Stimulated activated CD4-positive, alpha-beta T cell treated with anti-CD3 and anti-CD28 coated beads, Interleukin-1b, Interleukin-23, amount 100 ng/mL, for 24 hours (primary cell): ENCODE measurements at places on chromosomes 4 and X.

GRCh38 chr4:118396881-118397622, 44.2 kb upstream of the PRSS12 start:
- no peak for DNase-seq

GRCh38 chrX:44203791-44204190, 139.7 kb downstream of the EFHC2 start:
- DNase-seq, result no peak

DNA sequence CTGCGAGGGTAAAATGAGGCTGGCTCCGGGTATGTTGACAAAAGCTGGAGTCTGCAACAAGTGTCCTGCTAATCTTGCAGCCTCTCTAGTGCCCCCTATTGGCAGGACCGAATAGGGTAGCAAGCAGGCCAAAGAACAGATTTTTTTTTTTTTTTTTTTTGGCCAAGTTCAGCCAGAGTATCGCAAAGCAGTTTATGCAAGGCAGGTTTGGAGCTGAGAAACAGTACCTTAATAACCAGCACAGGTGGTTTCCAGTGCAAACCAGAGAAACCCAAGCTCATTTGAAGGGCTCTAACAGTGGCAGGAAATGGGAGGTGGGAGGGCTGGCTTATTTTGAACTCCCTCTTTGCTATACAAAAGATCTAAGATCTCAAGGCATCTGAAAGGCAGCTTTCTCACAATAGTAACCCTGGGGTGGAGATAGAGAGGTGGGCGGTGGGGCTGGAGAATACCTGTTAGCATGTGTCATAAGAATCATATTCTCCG, 38.2 kb upstream of the OCIAD2 start:
- no peak for DNase-seq

GRCh38 chr4:128737098-128737513, 72.4 kb upstream of the JADE1 start:
- no peak for DNase-seq

DNA sequence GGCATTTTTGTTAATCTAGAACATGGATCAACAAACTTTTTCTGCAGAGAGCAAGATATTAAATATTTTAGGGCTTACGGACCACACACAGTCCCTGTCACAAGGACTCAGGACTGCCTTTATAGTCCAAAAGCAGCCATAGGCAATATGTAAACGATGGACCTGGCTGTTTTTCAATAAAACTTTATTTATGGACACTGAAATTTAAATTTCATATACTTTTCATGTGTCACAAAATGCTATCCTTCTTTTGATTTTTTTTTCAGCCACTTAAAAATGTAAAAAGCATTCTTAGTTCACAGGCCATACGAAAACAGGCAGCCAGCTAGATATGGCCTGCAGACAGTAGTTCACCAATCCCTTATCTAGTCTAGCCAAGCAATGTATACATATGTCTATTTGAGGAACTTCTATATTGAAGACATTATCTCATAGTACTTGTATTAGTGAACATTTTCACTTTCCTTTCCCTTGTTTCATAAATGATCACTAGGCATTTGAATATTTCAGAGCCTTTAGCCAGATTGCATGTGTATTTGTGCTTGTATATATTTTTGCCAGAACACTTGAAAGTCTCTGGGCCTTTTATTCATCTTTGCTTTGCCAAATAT, 350.9 kb downstream of the RPA4 start:
- DNase-seq, result no peak

DNA sequence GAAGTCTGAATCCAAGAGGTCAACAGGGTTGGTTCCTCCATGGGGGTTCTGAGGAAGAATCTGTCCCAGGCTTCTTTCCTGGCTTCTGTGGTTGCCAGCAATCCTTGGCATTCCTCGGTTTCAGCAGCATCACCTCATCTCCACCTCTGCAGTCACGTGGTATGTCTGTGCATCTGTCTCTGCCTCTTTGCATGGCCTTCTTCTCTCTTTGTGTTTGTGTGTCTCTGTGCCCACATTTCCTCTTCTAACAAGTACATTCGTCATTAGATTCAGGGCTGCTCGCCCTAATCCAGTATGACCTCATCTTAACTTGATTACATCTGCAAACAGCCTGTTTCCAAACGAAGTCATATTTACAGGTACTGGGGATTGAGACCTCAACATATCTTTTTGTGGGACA, 114.0 kb downstream of the BCOR start:
- DNase-seq, result no peak

DNA sequence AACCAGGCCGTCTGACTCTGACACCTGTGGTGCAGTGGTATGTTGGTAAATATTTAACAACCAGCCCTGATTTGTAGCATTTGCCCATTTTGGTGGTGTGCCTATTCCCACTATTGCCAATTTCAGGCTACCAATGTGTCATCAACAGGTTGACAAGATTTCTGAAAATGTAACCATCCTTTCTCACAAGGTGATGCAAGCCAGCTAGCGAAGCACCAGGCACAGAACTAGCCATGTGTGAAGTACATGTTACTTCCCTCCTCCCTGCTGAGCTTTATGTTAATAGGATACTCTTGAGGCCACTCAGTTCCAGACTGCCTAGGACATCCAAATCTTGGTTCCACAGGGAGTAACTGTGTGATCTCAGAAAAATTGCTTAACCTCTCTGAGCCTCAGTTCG, 7.2 kb upstream of the MAMLD1 start:
- DNase-seq, result no peak

- no peak for DNase-seq
Measured at GRCh38 chr4:30948653-30949052, 228.5 kb downstream of the PCDH7 start.

DNA sequence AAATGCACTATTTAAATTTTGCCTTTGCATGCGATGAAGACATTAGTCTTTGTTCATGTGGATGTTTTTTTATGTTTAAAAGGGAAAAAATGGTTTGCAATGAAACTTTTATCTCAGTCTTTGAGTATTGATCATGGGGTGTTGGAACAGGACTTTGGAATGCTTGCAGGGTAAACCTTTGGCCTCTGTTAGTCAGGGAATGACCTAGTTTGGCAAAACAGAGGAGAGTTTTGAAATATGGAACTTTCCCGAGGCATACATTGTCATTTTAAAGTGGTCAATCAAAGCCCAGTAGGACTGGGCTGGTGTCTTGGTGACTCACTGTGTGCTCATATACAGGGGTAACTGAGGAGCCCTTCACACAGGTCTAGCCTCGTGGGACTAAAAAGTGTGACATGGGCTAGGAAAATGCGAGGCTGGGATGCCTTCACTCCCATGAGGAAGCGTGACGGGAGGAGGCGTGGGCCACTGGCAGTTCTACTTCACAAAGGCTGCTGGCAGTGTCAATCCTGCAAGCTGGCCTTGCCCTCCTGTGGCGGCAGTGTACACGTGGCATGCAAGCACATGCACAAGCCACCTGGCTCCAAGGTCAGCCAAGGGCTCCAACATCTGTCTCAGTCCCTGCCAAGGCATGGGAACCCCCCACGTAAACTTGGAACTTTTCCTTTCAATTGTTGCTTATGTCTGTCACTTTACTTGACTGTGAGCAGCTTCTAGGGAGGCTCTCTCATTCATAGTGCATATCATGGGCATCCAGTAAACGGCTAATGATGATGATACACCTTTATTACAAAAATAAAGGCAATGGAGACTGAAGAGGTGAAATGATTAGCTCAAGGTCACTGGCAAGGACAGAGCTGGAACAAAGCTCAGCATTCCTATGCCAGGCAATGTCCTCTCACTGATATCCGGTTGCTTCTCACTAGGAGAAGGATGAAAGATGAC, 5.2 kb upstream of the F11 start:
- DNase-seq, result no peak

DNA sequence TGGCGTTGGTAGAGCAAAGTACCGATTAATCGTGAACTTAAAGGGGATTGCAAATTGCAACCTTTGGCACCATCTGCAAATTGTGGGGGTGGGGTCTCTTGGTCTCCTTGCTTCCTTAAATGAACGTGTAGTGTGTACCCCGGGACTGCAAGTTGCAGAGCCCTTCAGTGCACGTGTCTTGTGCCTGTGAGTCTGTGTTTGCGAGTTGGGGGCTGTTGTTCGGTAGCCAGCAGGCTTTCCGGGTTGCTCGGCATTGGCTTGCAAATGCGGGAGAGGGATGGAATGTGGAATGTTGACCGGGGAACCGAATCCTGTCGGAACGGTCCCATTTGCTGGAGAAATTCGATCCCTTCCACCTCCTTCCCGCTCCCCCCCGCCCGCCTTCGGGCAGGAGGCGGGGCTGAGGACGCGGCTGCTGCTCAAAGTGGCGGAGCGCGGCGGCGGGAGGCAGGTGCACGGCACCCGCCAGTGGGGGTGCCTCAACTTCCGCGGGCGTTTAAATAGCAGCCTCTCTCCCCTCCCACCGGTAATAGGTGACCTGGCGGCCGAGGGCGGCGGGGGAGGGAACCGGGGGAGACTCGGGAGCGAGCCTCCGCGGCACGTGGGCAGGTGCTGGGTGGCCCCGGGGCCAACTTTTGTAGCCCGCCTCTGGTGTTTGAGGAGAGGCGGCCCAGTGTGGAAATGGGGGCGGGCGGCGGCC, 1.5 kb downstream of the JADE1 start:
- peak; percentile 56 for DNase-seq

- DNase-seq, result no peak
Measured at GRCh38 chrX:46929439-46930261, 17.4 kb downstream of the JADE3 start.

- no peak for DNase-seq
Measured at GRCh38 chr4:53490161-53490956, 100.9 kb downstream of the LNX1 start.

DNA sequence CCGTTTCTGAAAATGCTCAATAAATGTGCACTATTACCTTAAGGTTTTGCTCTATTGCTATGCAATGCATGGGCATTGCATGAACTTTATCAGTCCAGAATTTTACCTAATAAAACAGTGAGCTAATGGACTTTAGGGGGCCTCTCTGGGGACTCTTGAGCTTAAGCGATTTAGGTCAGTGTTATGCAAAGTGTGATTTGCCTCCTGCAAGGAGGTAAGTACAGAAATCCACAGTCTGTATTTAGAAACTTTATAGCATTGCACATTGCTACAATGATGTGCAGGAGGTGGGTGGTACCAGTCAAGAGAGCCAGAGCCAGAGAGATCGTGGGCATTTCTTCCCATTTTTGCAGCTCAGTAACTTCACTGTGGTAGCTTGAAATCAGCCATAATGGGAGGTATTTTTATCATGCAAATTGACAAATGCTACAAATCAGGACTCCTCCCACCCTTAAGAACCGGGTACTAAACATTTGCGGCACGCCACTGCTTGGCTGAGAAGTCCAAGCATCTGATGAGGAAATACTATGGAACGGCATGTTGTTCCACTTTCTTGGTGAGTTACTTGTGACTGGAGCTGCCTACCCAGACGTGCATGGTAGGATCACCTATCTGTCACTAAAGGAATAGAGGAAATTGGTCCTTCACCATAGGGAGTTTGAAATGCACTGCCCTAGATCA, 174.6 kb upstream of the PGRMC2 start:
- no peak for DNase-seq

GRCh38 chr4:153489856-153490558, 23.8 kb downstream of the TMEM131L start:
- DNase-seq, result no peak

GRCh38 chrX:91122151-91122694, 312.4 kb upstream of the PABPC5 start:
- DNase-seq, result no peak

- DNase-seq, result no peak
Measured at GRCh38 chr4:94889946-94890345, 132.2 kb downstream of the BMPR1B start.

GRCh38 chrX:21831496-21831895, 7.9 kb upstream of the MBTPS2 start:
- no peak for DNase-seq

DNA sequence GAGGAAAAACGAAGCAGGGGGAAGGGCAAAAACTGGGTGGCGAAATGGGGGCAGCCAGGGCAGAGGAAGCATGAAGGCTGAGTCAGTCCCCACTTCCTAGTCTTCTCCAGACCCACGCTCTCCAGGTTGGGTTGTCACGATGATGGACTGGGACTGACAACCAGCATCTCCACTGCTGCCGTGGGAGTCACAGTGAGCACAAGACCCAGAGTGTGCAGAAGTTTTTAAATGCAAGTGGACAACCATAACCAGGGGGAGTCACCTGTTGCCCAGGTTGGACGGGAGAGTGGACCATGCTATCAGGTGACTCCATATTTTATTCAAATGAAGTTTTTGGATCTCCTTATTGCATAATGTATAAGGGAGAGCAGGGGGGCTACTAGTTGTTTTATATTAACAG, 511.4 kb upstream of the ZFP42 start:
- DNase-seq, result no peak

DNA sequence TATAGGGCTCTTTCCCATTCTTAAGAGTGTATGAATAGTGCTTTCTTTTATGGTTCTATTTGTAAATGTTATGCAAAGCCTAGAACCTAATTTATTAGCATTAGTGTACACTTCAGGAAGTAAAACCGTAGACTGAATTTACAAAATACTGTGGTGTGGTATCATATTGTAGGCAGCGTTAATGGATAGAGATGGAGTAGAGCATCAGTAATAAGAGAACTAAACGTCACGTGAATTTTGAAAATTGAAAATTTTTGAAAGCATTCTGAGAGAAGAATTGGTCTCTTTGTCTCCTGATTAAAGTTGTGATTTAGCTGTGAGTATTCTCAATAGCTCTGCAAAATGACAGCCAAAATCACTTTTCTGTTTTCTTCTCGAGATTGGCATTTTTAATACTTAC, 2.9 kb downstream of the STIM2 start:
- DNase-seq, result no peak
